CD4-positive, alpha-beta T cell treated with Interleukin-4 for 1 hour (primary cell): ENCODE measurements at places on chromosomes 1 and 21.

DNA sequence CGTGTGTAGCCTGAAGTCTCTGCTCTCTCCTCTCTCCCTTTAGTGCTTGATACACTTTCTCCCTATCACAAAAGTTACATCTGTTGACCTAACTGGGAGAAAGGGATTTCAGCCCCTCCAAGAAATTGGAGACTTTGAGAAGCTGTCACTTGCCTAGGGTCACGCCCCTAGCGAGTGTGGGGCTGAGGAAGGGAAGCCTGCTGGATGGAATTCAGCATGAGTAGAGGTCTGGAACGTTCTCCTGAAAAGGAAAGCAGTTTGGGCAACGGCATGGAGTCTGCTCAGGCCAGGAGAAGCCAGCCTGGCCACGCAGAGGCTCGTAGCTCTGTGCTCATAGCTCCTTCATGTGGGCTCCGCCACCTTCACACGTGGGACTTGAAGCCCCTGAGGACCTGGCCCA is 22.4 kb downstream of the COL16A1 start:
- DNase-seq, result no peak

GRCh38 chr1:18639368-18640055 is 8.9 kb downstream of the PAX7 start:
- no peak for DNase-seq

DNA sequence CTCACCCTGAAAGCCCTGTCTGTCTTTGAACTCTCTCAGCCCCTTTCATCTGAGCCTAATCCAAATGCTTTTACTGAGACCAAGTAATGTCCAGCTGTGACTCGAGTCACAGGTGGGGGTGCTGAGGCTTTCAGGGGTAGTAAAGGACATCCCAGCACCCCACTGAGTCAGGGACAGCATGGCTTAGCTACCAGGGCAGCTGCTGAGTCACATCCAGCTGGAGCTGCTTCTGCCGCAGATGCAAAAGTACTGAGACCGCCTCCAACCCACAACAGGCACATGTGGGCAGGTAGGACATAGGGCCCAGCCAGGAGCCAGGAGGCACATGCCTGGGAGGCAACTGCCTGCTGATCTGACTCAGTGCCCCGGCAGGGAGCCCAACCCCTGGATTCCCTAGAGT is 6.7 kb upstream of the VSIG8 start:
- no peak for DNase-seq

DNA sequence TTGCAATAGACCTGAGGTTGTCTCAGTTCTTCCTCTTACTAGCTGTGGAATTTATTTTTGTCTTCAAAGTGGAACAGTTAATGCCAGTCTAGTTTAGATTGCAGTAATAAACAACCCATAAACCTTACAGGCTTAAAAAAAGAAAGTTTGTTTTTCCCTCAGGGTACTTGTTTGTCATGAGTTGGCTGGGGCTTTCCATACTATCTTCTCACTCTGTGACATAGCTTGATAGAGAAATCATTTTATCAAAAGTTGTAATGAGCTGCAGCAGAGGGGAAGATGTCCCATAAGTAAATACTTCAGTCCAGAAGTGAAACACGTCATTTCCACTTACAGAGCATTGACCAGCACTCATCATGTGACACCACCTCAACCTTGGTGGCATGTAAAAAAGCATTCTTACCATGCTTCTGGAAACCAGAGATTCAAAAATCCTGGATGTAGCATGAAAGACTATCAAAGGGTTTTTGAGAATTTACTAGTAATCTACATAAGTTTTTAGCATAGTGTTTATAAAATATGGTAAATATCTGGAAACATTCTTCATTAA is 62.8 kb upstream of the COL11A1 start:
- no peak for DNase-seq

DNA sequence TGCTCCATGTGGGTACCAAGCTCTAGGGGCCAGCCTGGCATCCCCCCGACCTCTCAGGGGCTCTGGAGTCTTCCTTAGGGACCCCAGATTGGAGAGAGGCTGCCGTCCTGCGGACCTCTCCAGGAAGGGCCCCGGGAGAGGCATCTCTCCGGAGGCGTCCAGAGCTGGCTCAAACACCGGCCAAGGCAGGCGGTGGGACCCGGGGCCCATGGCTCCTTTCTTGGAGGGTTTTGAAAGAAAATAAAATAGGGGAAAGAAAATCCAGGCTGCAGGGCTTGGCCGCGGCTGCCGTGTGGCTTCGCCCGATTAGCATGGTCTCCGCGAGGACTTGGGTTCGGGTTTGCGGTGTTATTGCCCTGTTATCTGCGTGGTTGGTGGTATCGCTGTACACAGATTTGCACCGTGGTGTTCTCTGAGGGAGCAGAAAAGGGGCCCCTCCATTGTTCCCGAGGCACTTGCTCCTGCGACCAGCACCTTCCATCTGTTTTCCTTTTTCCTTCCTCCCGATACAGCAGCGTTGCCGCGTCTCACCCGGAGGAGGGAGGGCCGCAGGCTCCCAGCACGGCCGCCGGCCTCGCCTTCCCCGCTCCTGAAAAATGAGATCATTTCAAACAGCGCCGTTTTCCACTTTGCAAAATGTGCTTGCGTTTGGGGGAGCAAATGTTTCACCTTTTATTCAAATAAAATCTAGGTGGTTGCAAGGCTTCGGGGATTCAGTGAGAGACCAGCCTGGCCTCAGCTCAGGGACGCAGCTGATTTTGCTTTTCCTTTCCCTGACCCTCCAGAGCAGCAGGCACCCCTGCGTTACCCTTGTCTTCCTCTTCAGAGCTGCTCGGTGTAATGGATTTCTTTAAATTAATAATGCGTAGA is 86.3 kb downstream of the PRDM16 start:
- no peak for DNase-seq

GRCh38 chr21:14900611-14901010 is 164.2 kb downstream of the NRIP1 start:
- DNase-seq, result no peak

DNA sequence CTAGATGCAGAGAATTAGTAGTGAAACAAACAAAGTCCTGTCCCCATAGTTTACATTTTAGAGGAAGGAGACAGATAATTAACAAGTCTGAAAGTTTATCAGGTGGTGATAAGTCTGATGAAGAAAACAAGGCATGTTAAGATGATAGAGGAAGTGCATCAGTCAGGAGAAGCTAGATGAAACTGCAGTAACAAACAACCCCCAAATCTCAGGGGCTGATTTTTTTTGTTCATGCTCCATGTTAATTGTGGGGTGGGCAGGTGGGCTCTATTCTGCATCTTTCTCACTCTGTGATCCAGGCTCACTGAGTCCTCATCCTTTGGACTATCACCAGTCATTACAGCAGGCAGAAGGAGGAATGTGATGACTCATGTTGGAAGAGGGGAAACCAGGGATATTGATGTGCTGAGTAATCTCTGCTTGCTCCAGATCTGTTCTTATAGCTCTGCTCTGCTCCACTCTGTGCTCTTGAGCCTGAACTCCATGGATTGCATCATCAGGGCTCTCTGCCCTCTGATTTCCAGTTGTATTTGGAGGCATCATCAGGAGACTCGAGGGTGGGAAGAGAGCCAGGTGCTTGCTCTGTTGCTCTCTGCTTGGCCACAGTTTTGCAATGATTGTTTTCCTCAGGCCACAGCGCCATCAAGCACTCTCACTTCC is 166.9 kb downstream of the IER5 start:
- DNase-seq, result no peak

DNA sequence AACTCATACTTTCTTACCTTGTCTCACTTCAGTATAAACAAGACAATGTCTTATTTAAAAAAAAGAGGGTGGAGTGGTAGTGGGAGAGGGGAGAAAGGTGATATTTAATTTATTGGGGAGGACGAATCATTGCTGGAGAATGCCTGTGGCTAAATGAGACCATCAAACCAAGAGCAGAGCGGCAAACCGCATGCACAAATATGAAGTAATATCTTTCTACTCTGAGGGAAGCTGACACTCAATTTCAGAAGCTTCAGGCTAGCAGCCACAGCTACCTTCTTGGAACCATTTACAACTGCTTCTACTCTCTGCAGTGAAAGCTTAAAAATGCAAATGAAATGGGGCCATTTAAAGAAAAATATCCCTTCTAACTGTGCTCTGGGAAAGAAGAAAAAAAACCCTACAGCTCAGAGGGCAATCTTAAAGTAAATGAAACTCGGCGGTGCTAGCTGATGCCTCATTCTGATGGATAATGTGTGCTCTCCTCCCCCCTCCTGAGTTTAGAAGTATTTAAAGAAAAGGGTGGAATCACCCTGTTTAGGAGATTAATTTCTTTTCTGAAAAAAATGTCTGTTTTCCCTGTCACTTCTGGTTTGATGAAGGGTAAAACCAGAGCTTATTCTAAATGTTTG is 178.2 kb upstream of the CAMK1G start:
- no peak for DNase-seq

DNA sequence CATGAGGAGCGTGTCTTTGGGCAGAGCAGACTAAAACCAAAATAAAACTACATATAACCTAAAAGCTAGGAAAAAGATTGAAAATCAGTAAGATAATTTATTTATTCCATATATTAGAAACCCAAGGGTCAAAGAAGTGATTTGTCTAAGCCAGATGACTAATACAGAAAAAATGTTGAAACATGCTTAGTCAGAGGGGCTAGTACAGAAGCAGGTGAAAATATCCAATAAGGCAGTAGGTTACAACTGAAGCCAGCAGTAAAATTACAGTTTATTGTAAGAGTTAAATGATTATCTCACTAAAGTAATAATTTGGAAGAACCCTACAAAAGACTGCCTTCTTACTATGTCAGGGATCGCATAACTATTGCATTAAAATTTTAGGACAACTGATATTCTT is 1190.9 kb upstream of the PRMT6 start:
- DNase-seq, result no peak
